Erythroblast (primary cell): ENCODE measurements at places on chromosomes 11 and 22.
A peak's percentile ranks its signal among the peaks of the same experiment; 100 is the strongest.

DNA sequence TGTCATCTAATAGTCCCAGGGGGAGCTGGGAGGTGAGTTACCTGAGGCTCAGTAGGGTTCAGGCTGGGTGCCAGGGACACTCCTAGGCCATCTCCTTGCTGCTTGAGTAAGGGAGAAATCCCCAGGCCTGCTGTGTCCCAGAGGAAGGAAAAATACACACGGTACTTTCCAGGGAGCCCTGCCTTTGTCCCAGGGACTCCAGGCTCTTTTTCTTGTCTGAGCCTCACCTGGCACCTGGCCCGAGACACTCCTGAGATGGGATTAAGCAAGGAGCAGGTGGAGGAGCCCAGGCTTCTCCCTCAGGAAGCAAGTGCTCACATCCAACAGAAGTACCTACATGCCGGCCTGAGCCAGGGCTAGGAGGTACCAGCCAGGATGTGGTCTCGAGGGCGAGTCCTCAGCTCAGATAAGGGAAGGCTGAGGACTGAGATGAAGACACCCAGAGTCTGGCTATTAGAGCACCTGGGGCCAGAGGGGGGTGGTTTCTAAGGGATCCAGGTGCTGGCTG, 899 bp upstream of the KLHDC7B start:
- no peak for DNase-seq

GRCh38 chr11:95241681-95242081, 10.7 kb upstream of the SESN3 start:
- DNase-seq, result no peak

DNA sequence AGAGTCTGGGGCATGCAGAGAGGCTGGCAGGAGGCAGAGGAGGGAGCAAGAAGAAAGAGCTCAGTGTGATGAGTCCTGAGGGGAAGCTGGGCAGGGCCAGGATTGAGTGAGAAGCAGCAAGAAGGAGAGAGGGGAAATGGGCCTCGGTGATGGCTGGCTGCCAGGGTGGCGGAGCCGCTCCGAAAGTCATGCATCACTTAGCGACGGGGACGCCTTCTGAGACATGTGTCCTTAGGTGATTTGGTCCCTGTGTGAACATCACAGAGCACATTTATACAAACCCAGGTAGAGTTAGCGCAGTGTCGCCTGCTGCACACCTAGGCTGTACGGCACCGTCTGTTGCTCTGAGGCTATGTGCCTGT, 15.1 kb downstream of the TBC1D22A start:
- no peak for DNase-seq

DNA sequence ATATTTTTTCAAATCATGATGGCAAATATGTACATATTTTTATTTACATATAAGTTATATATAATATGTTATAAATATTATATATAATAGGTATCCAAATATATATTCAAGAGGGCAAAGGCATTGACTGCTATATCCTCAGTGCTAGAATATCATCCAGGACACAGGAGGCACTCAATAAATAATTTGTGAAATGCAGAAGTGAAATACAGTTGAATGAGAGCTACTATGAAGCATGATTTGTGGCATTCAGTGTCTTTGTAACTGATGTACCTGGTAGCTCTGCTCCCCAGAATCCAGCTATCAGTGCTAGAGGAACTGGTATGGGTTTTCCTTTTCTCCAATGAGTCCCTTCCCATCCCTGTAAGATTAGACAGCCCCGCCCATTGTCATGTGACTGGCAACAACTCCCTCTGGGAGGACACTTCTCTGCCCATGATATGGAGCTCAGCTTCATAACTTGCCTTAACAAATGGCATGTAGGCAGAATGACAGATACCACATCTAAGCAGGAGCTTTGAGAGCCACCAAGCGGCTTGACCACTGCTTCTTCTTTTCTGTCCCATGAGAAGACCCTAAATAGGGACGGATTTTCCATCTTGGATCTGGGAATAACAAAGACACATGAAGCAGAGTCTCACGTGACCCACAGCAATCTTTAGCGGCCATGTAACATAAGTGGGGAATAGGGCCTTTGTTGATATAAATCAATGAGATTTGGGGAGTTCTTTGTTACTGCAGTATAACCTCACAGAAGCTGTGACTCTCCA, 10.2 kb upstream of the CD82 start:
- peak; percentile 47 for DNase-seq

DNA sequence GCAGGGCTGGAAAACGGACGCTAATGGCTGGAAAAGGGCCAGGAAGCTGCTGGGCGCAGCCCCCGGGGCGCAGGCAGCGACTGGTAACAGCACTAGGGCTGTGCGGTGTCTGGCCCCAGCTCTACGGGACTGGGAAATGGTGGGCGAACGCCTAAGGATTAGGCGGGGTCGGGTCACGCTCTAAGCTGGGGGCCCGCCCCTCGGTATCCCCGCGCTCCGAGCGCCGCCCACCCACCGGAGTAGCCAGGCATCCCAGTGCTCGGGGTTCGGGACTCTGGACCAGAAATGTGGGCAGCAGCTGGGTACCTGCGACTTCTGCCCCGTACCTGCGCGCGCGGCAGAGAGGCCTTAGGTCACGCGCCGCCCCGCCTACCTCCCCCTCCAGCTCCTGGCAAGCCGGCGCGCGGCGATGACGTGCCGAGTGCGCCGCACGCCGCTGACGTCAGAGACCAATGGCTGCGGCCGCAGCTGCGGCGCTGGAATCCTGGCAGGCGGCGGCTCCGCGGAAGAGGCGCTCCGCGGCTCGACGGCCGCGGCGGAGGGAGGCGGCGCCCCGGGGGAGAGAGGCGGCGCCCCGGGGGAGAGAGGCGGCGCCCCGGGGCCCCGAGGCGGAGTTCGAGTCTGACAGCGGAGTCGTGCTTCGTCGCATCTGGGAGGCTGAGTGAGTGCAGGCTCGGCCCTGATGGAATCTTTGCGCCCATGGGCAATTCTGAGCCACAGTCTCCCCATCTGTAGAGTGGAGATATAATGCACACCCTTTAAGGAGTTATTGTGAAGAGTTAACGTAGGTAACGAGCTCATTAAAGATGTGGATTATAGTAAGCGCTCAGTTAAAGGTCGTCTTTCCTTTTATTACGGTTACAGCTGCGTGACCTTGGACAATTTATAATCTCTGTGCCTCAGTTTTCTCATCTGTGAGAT, at the start of the genes HPS4 and SRRD:
Gene HPS4, minus strand, starts transcription at position 345 of the 921 bp plus-strand sequence. CDS start 2,021 bp downstream, outside the sequence.
Gene SRRD, plus strand, starts transcription at position 439 of the 921 bp plus-strand sequence. Its CDS starts 14 bp downstream, at position 453.
- DNase-seq, result peak; percentile 96

- no peak for DNase-seq
Measured at GRCh38 chr11:71206186-71206585, 46.2 kb downstream of the SHANK2 start.

GRCh38 chr22:37137903-37138665, 11.6 kb downstream of the IL2RB start:
- DNase-seq, result no peak

DNA sequence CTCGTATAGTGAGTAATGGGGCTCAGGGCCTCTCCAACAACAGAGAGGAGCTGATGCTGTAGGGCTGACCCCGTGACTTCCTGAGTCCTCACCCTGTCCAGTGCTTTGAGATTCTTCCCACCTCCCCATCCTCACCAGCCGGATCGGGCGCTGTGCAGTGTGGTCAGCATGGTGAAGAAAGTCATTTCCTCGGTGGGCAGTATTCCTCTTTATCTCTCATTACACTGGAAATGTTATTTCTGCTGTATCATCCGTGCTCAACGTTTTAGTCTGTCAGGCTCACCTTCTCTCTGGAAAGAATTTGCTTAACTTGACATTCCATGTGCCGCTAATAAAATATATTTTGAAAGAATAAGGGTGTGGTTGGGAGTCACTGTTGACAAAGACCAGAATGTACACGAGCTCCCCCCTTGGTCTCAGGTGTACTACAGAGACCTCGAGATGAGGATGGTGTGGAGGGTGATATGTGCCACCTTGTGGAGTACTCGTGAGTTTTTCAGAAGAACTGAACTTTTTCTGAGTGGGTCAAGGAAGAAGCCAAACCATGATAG, 25.7 kb upstream of the SCGB1A1 start:
- peak; percentile 23 for DNase-seq

GRCh38 chr11:72823105-72823804, 9.0 kb downstream of the ATG16L2 start:
- DNase-seq, result no peak

DNA sequence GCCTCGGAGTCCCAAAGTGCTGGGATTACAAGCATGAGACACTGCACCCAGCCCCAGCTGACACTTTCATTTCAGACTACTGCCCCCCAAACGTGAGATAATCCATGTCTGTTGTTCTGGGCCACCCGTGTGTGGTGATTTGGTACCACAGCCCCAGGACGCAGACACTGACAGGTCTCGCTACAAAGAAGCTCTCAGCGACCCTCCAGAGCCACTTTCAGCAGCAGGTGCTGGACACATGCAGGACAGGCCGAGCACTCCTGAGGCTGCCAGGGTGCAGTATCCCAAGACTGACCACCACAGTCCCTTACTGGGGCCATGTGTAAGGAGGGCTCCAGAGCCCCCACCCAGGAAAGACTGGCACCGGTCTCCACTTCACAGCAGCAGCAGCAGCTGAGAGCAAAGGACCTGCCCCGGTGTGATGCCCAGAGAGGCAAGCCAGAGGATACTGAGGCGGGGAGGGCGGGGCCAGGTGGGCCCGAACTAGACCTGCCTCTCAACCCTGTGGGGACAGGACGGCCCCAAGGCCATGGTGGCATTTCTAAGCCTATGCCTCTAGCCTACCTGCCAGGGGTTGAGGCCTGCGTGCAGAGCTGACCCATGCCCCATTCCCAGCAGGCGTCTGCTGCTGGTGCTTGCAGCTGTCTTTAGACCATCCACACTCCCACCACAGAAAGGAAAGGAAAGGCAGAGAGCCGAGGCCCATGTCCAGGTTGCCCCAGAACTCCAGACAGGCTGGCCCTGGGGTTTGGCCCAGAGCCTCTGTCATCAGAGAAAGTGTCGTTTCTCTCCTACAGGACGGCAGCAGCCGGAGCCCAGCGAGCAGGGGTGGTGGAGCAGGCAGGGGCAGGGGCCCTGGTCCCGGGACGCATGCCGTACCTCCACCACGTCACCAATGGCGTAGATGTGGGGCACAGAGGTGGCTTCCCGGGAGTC, 28.0 kb upstream of the GNB1L start:
- DNase-seq, result no peak

DNA sequence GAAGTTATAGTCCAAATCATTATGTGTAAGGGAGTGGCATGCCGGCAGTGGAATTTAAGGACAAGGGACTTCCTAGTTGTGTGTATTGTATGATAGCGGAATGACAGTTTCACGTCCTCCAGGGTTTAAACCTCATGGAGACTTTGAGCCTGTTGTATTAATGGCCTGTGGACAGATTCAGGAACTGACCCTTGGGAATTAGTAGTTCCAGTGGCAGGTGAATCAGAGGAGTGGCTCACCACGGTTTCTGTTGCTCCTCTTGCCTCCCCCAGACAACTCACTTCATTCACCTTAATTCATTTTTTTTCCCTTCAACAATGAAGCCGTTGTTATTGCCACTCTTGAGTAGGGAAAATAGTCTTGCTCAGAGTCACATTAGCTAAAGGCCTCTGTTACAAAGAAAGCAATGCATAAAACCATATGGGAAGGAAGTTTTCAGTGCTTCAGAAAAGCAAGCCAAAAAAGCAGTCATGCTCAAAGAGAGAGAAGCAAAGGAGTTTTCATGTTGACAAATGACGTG, 22.6 kb downstream of the AMOTL1 start:
- DNase-seq, result no peak

GRCh38 chr11:2074266-2074825, 64.8 kb downstream of the IGF2 start:
- peak; percentile 35 for DNase-seq

DNA sequence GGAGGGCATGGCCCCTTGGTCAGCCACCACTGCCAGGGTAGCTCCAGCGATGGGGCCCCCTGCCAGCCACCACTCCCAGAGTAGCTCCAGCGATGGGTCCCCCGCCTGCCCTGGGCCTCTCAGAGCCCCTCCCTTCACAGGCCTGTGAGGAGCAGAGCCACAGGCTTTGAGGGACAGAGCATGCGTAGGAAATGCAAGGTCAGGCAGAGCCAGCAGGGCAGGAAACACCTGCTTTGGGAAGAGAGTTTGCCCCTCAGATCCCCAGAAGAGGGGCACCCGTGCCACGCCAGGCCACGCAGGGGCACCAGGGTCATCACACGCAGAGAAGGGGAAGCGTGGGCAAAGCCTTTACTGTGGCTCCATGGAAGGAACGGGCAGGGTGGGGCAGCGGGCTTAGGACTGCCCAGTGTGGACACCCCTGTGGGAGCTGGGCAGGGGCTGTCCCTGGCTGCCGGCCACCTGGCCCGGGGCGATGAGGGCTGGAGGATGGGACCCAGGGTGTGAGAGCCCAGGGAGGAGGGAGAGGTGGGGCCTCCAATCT, 477.8 kb downstream of the BRD1 start:
- DNase-seq, result no peak

- peak; percentile 83 for DNase-seq
Measured at GRCh38 chr11:65919573-65920371, 546 bp downstream of the DRAP1 start.

DNA sequence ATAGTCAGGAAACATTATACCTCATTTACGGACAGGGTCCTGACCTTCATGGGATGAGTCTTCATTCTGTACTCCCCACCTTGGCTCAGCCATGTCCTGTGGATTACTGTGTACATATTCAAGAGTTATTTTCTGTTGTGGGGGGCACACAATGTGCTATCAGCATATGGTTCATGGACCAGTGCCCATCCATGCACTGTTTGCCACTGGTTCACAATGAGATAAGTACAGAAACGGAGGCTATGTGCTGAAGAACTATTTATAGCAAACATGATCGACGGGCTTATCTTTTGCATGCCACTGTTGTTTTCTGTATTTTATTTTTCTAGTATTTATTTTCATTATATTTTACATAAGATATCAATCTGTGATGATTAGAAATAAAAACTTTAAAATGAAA, 56.4 kb upstream of the CCDC89 start:
- DNase-seq, result no peak

DNA sequence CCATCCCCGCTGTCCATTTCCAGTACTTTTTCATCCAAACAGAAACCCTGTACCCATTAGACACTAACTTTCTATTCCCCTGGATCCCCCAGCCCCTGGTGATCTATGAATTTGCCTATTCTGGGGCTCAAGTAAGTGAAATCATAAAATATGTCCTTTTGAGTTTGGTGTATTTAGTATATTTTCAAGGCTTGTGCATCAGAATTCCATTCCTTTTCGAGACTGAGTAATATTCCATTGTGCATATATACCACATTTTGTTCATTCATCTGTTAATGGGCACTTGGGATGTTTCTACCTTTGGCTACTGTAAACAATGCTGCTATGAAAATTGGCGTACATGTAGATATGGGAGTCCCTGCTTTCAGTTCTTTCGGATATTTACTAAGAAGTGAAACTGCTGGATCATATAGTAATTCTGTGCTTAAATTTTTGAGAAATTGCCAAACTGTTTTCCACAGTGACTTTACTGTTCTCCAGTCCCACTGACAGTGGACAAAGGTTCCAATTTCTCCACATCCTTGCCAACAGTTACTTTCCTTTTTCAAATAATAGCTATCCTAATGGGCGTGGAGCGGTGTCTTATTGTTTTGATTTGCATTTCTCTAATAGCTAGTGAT, 16.1 kb downstream of the APLP2 start:
- no peak for DNase-seq

GRCh38 chr22:45868571-45869339, 108.2 kb downstream of the WNT7B start:
- no peak for DNase-seq

DNA sequence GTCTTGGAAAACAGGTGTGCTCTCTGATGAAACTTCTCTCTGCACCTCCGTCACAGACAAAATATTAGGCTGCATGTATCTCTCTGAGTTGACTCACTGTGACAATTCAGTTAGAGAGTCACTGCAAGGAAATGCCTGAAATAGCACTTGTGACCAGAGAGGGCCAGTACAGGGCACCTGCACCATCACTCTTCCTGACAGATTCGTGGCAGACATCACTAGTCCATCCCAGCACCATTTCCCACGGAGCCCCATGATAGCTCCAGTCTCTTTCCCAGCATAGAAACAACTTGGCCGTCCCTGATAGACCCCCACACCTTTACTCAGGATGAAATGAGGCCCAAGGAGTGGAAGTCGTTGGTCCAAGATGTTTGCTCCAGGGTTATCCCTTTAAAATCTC, 73.3 kb upstream of the ISX start:
- no peak for DNase-seq
